H54 (cell line): ENCODE measurements at places on chromosomes 16 and 17.

DNA sequence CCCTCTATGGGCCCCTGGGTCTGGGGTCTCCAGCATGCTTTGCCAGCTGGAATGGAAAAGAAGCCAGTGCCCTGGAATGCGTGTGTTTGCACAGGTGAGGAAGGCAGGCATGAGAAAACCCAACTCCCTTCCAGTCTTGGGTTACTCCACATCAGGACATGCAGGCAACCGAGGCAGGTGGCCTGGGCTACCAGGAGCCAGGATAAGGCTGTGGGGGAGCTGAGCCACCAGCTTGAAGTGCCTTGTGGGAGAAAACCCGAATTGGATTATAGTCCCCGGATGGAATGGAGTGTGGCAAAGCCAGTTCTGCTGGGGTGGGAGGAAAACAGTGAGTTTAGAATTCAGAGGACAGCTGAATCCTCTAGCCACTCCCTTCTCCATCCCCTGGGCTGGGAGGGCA is 7.2 kb downstream of the SRCIN1 start:
- DNase-seq = peak; percentile 87

DNA sequence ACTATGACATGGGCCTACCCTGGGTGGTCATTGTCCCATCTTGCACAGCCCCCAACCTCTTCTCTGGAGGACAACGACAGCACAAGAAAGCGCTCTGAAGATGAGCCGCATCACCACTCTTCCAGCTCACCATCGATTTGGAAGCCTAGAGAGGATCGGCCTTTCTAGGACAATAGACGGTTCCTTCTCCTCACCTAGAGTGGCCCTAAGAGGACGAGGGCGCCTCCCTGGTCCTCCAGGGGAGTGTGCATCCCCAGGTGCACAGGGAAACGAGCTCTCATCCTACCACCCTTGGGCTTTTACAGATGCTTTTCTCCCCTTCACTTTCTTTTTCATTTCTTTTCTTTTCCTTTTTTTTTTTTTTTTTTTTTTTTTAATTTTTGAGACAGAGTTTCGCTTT is 20.3 kb upstream of the SLC52A1 start:
- no peak for DNase-seq

GRCh38 chr17:80853076-80853475 is 138.6 kb upstream of the CHMP6 start:
- DNase-seq = no peak

GRCh38 chr17:42866631-42867575 is 15.9 kb downstream of the AOC3 start:
- DNase-seq = no peak

DNA sequence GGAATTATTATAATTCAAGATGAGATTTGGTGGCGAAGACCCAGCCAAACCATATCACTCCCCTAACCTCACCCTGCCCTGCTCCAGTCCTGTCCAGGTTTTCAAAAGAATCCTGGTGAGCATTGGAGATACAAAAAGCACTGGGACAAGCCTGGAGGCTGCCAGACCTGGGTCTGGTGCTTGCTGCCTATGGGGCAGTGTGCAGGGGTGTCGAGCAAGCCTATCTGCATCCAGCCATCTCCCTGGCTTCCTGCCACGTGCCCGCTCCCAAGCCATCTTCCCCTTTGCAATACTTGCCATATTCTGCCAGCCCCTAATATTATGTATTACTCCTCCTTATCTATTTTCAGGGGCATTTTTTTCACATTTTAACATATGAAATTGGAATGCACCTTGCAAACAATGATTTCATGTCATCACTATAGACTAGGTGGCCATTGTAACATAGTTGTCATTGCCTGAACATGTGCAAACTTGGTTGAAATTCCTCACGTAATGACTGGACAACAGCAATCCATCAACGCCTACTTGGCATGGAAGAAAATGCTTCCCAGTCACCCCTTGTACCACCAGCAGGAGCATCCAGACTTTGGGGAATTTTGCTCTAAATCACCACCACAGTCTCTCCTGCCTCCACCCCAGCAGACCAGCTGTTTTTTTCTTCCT is 8.1 kb upstream of the KDM8 start:
- no peak for DNase-seq

- no peak for DNase-seq
These were observed 24.4 kb upstream of the CRYM start for GRCh38 chr16:21302454-21302853.

DNA sequence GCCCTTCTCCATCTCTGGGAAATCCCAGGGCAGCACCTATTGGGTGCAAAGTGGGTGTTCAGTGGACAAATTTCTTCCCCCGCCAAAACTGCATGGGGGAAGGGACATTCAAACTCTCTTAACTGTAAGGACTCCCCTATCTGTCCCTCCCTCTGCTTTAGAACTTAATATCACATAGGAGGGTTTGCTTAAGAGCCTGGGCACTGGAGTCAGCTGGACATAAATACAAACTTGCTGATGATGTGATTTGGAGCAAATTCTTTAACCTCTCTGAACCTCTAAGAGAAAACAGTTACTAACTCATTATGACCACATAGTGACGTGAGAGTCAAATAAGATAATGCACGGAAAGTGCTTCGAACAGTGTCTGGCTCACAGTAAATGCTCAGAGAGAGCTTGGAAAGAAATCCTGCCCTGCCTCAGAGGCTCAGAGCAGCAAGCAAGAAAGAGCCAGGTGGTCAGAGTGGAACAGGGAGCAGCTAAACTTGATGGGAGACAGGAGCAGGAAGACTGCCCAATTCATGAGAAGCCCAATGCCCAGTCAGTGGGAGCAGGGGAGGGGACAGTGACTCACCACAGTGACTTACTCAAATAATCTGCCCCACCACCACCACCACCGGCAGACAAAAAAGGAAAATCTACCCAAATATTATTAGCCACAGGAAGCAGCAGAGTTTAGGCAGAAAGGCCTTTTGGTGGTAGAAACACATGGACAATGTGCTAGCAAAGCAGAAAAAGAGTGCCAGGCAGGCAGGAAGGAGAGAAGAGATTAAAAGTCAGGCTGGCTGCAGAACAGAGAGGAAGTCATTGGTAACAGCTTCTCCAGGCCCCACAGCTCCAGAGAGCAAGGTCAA is 23.9 kb upstream of the CCL1 start:
- no peak for DNase-seq

GRCh38 chr16:65212240-65212639 is 90.4 kb upstream of the CDH11 start:
- no peak for DNase-seq
